Articular chondrocyte of knee joint (primary cell): ENCODE measurements at places on chromosomes 3 and 15. TPM values are rescaled to one million over a fixed set of nuclear protein-coding genes. Genes with fewer than 3 reads are reported as not detected.

The HGD gene
- 0.13 and 0.22 TPM in 2 replicates for total RNA-seq

The TUSC7 gene
- total RNA-seq = not detected in 2 replicates

The SYNPR gene
- total RNA-seq = not detected in 2 replicates

The POU1F1 gene
- not detected in 2 replicates for total RNA-seq

The CCR9 gene
- not detected in 2 replicates for total RNA-seq

The C3orf49 gene
- not detected in 2 replicates for total RNA-seq

The MYZAP gene
- total RNA-seq = 0.65 and 1.6 TPM in 2 replicates

The FILIP1L gene
- 7.8 and 13.0 TPM in 2 replicates for total RNA-seq

The SPTSSB gene
- 0.11 TPM in 1 of 2 replicates, not detected in the other for total RNA-seq

The GMNC gene
- 0.11 TPM in 1 of 2 replicates, not detected in the other for total RNA-seq

The LIPH gene
- under 0.01 TPM in 1 of 2 replicates, not detected in the other for total RNA-seq

The TGM5 gene
- total RNA-seq = 0.22 and 0.78 TPM in 2 replicates

The ADAMTS7 gene
- 3.1 and 5.1 TPM in 2 replicates for total RNA-seq

The C2CD4A gene
- total RNA-seq = 0.11 and 0.26 TPM in 2 replicates

The SLC28A1 gene
- not detected in 2 replicates for total RNA-seq

The GABRB3 gene
- 0.13 and 2.7 TPM in 2 replicates for total RNA-seq

The C3orf20 gene
- 0.13 and 0.22 TPM in 2 replicates for total RNA-seq

The SNTN gene
- total RNA-seq = not detected in 2 replicates

The STX19 gene
- 0.13 TPM in 1 of 2 replicates, not detected in the other for total RNA-seq

The CASR gene
- not detected in 2 replicates for total RNA-seq

The HESX1 gene
- total RNA-seq = 0.52 and 0.65 TPM in 2 replicates

The ATP10A gene
- total RNA-seq = 28.4 and 35.3 TPM in 2 replicates

The KNG1 gene
- total RNA-seq = not detected in 2 replicates

The SEMA7A gene
- 7.1 and 12.7 TPM in 2 replicates for total RNA-seq

The IMPG2 gene
- total RNA-seq = 0.39 and 0.54 TPM in 2 replicates

The FOXL2NB gene
- 0.13 and 0.22 TPM in 2 replicates for total RNA-seq

The TMEM158 gene
- 0.65 and 0.86 TPM in 2 replicates for total RNA-seq

The CHRFAM7A gene
- total RNA-seq = 2.8 and 4.3 TPM in 2 replicates

The TEX55 gene
- total RNA-seq = not detected in 2 replicates

The SYNM gene
- total RNA-seq = 24.5 and 31.5 TPM in 2 replicates

The HDC gene
- total RNA-seq = not detected in 2 replicates

The CXCR6 gene
- total RNA-seq = not detected in 2 replicates

The NOX5 gene
- total RNA-seq = 0.22 and 0.26 TPM in 2 replicates

The MOBP gene
- not detected in 2 replicates for total RNA-seq

The TM6SF1 gene
- total RNA-seq = 0.11 TPM in 1 of 2 replicates, not detected in the other

The ITGB5 gene
- total RNA-seq = 167 and 274 TPM in 2 replicates

The ZIC4 gene
- 0.13 and 0.54 TPM in 2 replicates for total RNA-seq

The ISL2 gene
- 0.22 TPM in 1 of 2 replicates, not detected in the other for total RNA-seq
